ENCODE measurements at places on chromosomes 3 and 15.

- DNase-seq: no peak
These were observed 1.2 kb downstream of the MKRN3 start for GRCh38 chr15:23566651-23567050.

DNA sequence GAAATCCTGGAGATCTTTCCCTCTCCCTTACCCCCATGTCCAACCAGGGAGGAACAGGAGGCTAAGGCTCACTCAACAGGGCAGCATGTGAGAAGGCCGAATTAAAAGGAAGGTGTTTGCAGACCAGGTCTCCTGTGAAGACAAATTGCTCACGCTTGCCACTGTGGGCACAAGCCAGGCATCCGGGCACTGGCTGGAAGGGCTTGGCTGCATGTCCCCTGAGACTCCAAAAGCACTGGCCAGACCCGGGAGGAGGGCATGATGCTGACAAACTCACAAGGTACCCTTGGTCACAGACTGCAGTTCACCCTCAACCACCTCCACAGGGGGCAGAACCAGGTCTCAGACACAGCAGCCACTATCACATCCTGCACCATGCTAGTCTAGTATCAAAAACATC lies 113.7 kb upstream of the NSMCE3 start:
- no peak for DNase-seq

DNA sequence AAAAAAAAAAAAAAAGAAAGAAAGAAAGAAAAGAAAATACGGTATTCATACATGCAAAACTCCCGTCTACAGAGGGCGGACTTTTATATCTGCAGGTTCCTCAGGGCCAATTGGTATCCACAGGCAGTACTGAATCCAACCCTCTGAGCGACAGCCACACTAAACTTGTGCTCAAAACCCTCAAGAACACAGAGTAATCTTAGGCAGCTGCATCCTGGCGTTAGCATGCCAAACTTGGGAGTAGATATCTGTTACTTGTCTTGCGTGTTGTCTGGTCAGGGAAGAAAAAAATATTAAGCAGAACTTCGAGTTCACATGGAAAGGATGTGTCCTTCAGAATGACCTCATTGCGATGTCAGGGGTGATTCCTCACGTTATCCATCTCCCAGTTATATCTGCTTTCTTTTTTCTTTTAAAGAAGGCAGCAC lies 12.8 kb downstream of the SNAP23 start:
- no peak for DNase-seq

- DNase-seq: no peak
These were observed 691.6 kb downstream of the ZNF385D start for GRCh38 chr3:21059404-21059803.

- DNase-seq: no peak
These were observed 117.9 kb downstream of the CORO2B start for GRCh38 chr15:68696414-68697363.

GRCh38 chr3:5613599-5613998 lies 426.1 kb downstream of the EDEM1 start:
- DNase-seq: no peak

GRCh38 chr3:56753206-56753820 lies 48.4 kb downstream of the ARHGEF3 start:
- peak; percentile 41 for DNase-seq
